ENCODE measurements at places on chromosomes 16 and 17.
A peak's percentile ranks its signal among the peaks of the same experiment; 100 is the strongest.

- no peak for DNase-seq
Measured at GRCh38 chr16:69444873-69445517, 20.6 kb downstream of the CYB5B start.

- no peak for DNase-seq
Measured at GRCh38 chr17:11138023-11138422, 103.0 kb upstream of the SHISA6 start.

- no peak for DNase-seq
Measured at GRCh38 chr16:56985962-56986360, 3.4 kb upstream of the NLRC5 start.

GRCh38 chr16:28210979-28211588 is 681 bp downstream of the XPO6 start:
- DNase-seq: peak; percentile 68

DNA sequence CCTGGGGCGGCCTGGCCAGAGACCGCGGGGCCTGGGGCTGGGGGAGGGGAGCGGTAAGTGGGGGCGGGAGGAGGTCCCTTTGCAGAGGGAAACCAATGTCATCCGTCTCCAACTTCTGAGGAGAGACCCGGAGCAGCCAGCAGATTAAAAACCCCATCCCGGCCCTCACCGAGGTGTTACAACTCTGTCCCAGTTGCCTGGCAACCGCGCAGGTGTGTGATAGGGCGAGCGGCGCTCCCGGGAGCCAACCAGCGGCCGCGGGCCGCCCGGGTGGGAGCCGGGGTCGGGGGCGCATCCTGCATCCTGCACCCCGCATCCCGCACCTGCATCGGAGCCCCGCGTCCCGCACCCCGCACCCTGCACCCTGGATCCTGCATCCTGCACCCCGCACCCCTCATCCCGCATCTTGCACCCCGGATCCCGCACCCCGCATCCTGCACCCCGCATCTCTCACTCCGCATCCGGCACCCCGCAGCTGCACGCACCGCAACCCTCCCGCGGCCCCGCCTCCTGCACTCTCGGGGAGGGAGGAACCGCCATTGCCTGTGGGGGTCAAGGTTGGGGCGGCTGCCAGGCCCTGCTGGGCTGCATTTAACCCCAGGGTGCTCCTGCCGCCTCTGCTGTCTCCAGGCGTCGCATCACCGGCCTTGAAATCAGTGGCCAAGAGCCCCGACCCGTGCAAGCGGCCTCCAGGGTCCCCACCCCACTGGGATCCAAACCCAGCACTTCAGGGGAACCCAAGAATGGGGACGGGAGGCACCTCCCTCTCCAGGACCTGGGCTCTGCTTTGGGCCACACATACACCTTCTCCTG is 47.3 kb downstream of the RTN4RL1 start:
- peak; percentile 95 for DNase-seq

GRCh38 chr16:84752600-84752999 is 52.8 kb downstream of the USP10 start:
- DNase-seq: no peak

DNA sequence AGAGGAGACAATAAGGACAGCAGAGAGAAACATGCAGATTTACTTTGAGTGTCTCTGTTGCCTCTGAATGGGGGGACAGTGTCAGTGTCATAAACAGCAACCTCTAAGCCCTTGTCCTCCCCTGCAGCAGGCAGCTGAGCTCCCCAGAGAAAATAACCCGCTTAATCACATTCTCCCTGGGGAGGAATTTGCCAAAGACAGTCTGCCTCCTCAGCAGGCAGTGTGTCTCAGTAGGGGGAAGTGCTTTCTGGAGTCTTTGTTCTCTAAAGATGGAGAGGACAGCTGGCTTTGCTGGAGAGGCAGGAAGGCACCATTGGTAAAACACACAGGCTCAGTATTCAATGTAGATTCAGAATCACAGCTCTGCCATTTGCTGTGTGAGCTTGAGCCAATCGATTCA is 16.1 kb downstream of the TEKT5 start:
- no peak for DNase-seq

- DNase-seq: peak; percentile 76
Measured at GRCh38 chr17:16512011-16512410, 20.0 kb upstream of the LRRC75A start.

DNA sequence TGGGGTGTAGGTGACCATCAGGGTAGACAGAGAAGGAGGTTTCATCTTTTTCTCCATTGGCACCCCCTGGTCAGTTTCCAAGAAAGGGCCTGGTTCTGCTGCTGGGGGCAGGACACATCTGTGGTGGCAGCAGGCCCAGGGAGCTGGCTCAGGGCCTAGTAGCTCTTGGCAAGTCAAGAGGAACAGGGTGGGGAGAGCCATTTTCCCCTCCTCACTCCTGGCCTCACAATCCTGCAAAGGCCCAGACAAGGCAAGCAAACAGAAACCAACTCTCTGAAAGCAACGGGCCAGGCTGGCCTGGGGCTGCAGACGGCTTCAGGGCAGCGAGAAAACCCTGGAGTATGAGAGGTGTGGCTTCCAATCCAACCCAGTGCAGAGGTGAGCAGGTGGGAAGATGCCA is 192.9 kb upstream of the DYNLRB2 start:
- DNase-seq: peak; percentile 29

- DNase-seq: no peak
Measured at GRCh38 chr16:24580665-24581064, 41.3 kb downstream of the RBBP6 start.

GRCh38 chr17:16351831-16352230 is 1.4 kb downstream of the CENPV start:
- no peak for DNase-seq

DNA sequence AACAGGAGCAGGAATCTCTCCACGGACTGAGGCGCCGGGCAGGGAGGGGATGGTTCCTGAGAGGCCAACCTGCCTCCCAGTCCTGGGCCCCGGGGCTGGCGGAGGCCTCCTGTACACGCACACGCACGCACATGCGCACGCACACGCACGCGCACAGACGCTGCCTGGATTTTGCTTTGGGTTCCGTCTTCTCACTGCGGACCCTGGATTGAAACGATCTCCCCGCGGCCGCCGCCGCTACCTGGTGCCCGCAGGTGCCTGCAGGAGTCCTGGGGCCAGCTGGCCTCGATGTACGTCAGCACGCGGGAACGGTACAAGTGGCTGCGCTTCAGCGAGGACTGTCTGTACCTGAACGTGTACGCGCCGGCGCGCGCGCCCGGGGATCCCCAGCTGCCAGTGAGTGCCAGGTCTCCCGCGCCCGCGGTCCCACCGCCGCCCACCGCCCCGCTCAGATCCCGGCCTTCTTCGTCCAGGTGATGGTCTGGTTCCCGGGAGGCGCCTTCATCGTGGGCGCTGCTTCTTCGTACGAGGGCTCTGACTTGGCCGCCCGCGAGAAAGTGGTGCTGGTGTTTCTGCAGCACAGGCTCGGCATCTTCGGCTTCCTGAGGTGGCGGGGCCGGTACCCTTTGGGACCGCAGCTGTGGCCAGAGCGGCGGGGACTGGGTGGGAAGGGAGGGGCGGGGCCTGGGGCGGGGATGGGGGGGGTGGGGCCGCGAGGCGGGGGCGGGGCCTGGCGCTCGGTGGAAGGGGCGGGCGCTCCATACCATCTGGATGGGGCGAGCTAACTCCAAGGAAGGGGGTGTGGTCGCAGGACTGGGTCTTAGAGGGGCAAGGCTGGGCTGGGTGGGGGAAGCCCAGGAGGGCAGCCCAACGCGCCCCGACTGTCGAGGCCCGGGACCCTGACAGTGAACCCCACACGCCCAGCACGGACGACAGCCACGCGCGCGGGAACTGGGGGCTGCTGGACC is 12.3 kb downstream of the CES4A start:
- DNase-seq: peak; percentile 90

DNA sequence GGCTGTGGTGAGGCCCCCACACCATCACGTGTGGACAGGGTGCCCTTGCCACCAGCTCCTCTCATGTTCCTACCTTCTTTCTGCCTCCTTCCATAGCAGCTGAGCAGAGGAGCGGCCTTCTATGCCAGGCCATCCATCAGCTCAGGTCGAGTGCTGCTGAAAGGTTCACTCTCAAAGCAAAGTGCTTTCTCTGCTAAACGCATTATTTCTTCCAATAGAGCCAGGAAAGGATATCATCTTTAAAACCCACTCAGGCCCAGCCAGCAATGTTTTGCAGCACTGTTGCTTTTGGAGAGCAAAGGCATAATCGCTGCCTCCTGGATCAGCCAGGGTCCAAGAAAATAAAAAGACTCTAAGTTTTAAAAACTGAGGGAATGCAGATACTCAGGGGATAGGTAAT is 54.9 kb upstream of the GPRC5B start:
- no peak for DNase-seq

DNA sequence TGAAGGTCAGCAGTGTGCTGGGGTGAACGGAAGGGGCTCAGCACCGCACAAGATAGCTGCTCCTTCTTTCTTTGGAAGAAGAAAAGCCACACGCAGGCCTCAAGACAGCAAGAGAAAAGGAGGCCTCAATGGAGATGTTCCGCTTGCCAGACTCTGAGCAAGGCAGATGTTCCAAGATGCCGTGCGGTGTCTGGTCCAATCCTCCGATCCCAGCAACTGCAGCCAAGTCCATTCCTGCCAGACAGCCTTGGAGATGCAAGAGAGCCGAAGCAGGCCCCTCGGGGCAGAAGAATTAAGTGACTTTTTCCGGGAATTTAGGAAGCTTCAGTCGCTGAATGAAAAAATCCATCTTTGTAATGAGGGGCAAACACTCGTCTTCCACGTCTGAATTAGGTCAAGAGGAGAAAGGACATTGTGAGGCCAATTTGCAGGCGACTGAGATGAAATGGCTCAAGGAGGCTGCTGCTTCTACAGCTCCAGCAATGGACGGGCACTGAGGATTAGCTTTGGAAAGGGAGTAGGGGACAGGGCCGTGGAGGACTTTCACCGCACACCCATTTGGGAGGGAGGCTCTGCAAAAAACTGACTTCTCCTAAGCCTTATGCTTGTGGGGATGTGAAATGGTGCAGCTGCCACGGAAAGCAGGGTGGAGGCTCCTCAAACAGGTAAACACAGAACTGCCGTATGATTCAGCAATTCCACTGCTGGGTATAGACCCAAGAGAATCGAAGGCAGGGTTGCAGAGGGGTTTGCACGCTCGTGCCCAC is 44.7 kb downstream of the RPH3AL start:
- DNase-seq: no peak

DNA sequence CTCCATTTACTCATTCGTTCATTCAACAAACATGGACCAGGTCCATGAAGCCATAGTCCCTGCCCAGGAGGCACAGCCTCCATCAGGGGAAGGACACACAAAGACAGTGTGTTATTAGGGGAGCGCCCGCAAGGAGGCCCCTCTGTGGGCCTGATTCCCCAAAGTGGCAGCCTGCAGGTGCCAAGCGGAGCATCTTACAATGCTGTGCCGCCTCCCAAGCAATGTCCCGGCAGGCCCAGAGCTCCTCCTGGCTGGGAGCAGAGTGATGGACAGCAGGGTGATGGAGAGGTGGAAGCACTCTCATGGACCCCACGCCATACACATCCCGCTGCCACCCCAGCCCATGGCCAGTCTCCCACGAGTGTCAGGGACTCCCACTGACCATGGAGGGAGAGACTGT is 25.8 kb downstream of the TRPV1 start:
- DNase-seq: peak; percentile 50

DNA sequence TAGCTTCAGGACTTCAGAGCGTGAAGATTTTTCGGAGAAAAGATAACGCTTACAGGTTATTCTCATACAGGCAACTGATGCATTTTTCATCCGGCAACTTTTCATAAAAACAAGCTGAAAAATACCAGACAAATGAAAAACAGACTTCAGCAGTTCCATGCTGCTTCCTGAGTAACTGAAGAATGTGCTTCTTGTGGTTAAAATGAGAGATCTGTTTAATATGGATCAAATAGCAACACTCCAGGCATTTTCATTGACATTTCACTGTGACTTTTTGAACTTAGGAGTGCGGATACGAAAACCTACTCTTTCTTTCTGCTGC is 705 bp upstream of the PITPNC1 start:
- DNase-seq: no peak

DNA sequence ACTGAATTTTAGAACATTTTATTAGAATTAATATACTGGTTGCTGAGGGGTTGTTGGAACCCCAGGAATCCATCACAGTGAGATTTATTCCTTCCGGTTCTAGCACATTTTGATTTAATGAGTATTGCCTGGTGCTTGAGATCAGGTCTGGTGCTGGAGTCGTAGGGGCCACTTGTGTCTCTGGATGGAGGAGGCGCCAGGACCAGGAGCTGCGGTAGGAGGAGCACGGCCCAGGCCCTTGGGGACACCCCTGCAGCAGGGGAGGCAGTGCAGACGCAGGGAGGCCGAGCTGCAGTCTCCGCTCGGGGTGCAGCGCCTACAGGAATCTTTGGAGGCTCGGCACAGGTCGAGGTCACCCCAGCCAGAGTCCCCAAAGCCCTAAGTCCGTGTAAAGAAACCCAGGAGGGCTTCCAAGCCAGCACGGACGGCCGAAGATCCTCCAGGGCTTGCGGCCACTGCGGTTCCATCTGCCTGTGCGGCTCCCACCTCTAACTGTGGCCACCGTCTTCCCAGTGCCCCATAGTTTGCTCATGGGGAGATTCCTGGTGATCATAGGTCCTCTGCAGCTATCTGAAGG is 66.2 kb upstream of the CREBBP start:
- peak; percentile 42 for DNase-seq

- no peak for DNase-seq
Measured at GRCh38 chr16:35749253-35750141, 2290.1 kb downstream of the TP53TG3F start.

GRCh38 chr16:2008009-2008526 is 1.6 kb downstream of the ZNF598 start:
- no peak for DNase-seq

DNA sequence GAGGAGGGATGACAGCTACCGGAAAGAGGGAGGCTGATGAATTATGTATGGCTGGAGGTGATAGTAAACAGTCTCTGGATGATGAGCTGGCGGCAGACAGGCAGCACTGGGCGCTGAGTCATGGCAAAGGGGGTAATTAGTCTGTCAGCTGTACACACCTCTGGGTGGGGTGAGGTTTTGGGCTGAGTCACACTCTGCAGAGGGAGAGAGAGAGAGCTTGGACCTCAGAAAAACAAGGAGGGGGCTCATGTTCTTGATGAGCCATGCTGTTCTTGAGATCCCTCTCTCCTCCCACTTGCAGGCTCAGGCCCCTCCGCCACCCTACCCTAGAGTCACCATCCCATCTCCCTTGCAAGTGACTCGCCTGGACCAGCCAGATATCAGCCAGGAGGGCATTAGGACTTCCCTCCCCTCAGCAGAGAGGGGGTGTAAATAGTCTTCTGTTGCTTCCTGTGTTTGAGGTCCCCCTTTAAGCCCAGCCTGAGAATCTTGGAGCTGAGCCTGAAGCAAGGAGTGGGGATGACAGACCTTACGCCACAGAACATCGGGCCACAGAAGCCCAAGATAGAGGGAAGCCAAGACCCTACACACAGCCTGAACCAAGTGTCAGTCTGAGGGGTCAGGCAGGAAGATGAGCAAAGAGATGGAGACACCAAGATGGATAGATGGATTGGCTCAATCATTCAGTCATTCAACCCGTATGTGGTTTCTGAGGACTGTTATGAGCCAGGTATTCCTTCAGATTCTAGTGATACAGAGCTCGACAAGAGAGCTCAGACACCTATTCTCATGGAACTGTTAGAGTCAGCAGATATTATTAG is 383.2 kb upstream of the CCL2 start:
- peak; percentile 59 for DNase-seq

DNA sequence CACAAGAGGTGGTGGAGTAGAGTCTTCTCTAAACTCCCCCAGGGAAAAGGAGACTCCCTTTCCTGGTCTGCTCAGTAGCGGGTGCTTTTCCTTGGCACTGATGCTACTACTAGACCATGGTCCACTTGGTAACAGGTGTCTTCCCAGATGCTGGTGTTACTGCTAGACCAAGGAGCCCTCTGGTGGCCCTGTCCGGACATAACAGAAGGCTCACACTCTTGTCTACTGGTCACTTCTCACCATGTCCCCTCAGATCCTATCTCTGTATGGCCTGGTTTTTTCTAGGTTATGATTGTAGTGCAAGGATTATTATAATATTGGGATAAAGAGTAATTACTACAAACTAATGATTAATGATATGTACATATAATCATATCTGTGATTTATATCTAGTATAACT is 49.7 kb upstream of the ARL4D start:
- peak; percentile 71 for DNase-seq

Data from endodermal cell (in vitro differentiated cells).